SK-N-SH treated with all-trans-retinoic acid at 6 μM for 48 hours (cell line): ENCODE measurements at places on chromosomes 6 and 20.
A peak's percentile ranks its signal among the peaks of the same experiment; 100 is the strongest.

GRCh38 chr6:149925253-149925973 is 2.5 kb upstream of the RAET1G start:
- peak; percentile 1; the same call in 2 of the 3 replicates for ATAC-seq

- ATAC-seq = peak; percentile 89
Observed at GRCh38 chr6:108622641-108623298, 62.1 kb downstream of the FOXO3 start.

- no peak for ATAC-seq
Observed at GRCh38 chr6:39695447-39695846, 29.8 kb downstream of the KIF6 start.

DNA sequence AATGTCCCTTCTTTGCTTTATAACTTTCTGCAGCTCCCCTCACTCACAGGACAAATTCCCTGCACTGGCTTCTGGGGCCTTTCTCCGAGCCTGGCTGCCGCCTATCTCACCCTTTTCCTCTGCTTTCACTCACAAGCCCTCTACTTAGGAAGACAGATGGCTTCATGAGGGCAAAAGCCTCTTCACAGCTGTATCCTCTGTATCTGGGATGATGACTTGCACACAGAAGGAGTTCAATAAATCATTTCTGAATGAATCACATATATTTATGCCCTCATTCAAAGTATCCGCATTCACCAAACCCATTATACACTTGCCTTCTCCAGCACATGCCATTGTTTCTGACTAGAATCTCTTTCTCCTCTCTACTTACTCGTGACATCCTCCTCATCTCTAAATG is 159.0 kb upstream of the RIPOR2 start:
- no peak for ATAC-seq

GRCh38 chr6:164345327-164345726 is 930.8 kb downstream of the QKI start:
- ATAC-seq = no peak
